ENCODE measurements at places on chromosomes 2 and 18. TPM values are rescaled to one million over a fixed set of nuclear protein-coding genes. Genes with fewer than 3 reads are reported as not detected.

The PLEK gene
- not detected for total RNA-seq

The REL gene
- total RNA-seq: 7.8 TPM

The PLGLB2 gene
- not detected for total RNA-seq

The MROH2A gene
- not detected for total RNA-seq

Data from SK-MEL-5 (cell line).